Fibroblast of the aortic adventitia (primary cell): ENCODE measurements at places on chromosomes 1 and 21. TPM values are rescaled to one million over a fixed set of nuclear protein-coding genes. Genes with fewer than 3 reads are reported as not detected.

- DNase-seq, result peak; percentile 68
Observed at GRCh38 chr1:207964195-207964966, 53.5 kb upstream of the CD34 start.

Gene KRTAP20-1
- not detected in 2 replicates for total RNA-seq

Gene DMRTA2
- total RNA-seq, result 0.18 TPM in 1 of 2 replicates, not detected in the other

GRCh38 chr21:21175798-21176334 lies 177.7 kb downstream of the NCAM2 start:
- peak; percentile 14 for DNase-seq

DNA sequence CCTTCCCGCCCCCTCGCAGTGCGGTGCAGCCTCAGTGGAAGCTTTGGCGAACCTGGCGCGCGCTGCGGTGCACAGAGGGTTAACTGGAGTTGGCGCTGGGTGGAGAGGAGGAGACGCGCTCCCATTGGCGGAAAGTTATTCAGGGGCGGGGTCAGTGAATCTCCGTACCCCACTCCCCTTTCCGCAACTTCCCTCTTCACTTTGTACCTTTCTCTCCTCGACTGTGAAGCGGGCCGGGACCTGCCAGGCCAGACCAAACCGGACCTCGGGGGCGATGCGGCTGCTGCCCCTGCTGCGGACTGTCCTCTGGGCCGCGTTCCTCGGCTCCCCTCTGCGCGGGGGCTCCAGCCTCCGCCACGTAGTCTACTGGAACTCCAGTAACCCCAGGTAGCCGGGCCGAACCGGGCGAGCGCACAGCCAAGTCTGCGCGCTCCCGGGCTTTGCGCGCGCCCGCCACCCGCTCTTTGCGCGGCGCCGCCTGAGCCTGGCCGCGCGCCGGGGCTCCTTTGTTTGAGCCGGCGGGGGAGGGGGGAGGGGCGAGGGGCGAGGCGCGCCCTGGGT lies at the start of gene EFNA4:
EFNA4 (plus strand) TSS at position 191 of the 561 bp plus-strand sequence; CDS start at position 275, 84 bp downstream.
- DNase-seq, result peak; percentile 77
